Naive B cell (primary cell): ENCODE measurements at places on chromosomes 6 and 20.

- H3K27ac ChIP-seq = no peak overlapping the region
- DNase-seq = no peak
- peaks cover 40% of the 10 kb centered on the region for H3K36me3 ChIP-seq
Measured at GRCh38 chr6:84197708-84198107, 29.7 kb downstream of the CEP162 start.

- H3K36me3 ChIP-seq = peaks cover 16% of the 10 kb centered on the region
- no peaks in the 10 kb centered on the region for H3K27me3 ChIP-seq
- DNase-seq = no peak
- peak overlapping the region; percentile 73 for H3K4me3 ChIP-seq
Measured at GRCh38 chr20:48747840-48748414, 79.9 kb downstream of the PREX1 start.

- no peak overlapping the region for H3K4me3 ChIP-seq
- no peak overlapping the region for H3K27ac ChIP-seq
- DNase-seq = no peak
- H3K27me3 ChIP-seq = no peaks in the 10 kb centered on the region
- H3K4me1 ChIP-seq = no peaks in the 10 kb centered on the region
- no peaks in the 10 kb centered on the region for H3K36me3 ChIP-seq
Measured at GRCh38 chr6:68730291-68731054, 95.4 kb downstream of the ADGRB3 start.

- peaks cover 6% of the 10 kb centered on the region for H3K27me3 ChIP-seq
- no peak overlapping the region for H3K4me3 ChIP-seq
- peaks cover 44% of the 10 kb centered on the region for H3K4me1 ChIP-seq
- H3K36me3 ChIP-seq = no peaks in the 10 kb centered on the region
- no peak for DNase-seq
Measured at GRCh38 chr20:63546256-63546955, 1.1 kb downstream of the SRMS start.

GRCh38 chr6:98484696-98485095 lies 349.7 kb upstream of the POU3F2 start:
- no peaks in the 10 kb centered on the region for H3K4me1 ChIP-seq
- no peak for DNase-seq
- H3K36me3 ChIP-seq = no peaks in the 10 kb centered on the region
- H3K27ac ChIP-seq = no peak overlapping the region
- H3K4me3 ChIP-seq = no peak overlapping the region

DNA sequence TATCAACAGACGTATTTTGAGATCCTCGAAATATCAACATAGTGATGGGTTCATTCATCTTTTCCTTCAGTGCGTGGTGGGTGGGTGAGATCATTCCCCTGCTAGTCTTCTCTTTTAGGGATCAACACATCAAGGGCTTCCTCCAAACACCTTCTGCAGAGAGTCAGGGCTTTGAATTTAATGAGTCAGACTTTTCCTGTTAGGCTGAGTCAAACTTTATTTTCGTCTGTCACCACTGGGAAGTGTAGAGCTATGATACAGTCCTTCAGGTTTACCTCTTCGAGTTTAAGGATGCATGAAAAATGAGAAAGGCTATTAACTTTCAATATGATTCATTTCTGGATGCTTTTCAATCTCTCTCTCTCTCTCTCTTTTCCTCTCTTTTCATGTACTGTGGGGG lies 189.1 kb downstream of the BMP2 start:
- H3K27ac ChIP-seq = no peak overlapping the region
- H3K4me3 ChIP-seq = no peak overlapping the region
- no peaks in the 10 kb centered on the region for H3K36me3 ChIP-seq
- H3K4me1 ChIP-seq = no peaks in the 10 kb centered on the region
- H3K27me3 ChIP-seq = no peaks in the 10 kb centered on the region

DNA sequence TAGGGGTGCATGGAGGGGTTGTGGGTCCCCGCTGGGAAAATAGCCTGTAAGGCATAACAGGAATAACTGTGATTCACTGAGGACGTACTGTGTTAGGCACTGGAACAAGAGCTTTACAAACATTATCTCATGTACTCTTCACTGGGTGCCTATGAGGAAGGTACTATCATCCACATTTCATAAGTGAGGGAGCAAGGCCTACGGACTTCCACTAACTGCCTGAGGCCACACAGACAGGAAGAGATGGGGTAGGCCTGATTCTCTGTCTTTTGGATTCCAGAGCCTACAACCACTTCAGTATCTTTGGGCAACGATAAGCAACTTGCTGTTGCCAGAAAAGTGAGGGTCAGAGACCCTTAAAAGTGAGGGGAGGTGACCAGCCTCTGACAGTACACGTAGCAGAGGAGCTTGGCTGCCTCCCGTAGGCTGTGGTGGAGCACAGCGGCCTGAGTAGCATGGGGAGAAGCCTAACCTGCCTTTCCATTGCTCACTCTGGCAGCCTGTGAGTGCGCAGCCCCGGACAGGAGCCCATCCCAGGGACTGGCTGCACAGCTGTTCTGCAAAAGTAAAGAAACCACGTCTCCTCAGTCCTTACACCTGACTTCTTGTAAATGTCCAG lies 30.4 kb downstream of the PSMB1 start:
- DNase-seq = no peak
- H3K4me3 ChIP-seq = no peak overlapping the region
- H3K27me3 ChIP-seq = peaks cover 28% of the 10 kb centered on the region
- H3K27ac ChIP-seq = no peak overlapping the region

GRCh38 chr6:39137245-39137644 lies 22.3 kb upstream of the SAYSD1 start:
- H3K4me1 ChIP-seq = no peaks in the 10 kb centered on the region
- no peak overlapping the region for H3K27ac ChIP-seq
- no peak for DNase-seq
- H3K36me3 ChIP-seq = no peaks in the 10 kb centered on the region
- H3K27me3 ChIP-seq = peaks cover 30% of the 10 kb centered on the region

GRCh38 chr20:43746344-43747137 lies 19.7 kb upstream of the GTSF1L start:
- peaks cover 5% of the 10 kb centered on the region for H3K27me3 ChIP-seq
- DNase-seq = no peak
- H3K36me3 ChIP-seq = no peaks in the 10 kb centered on the region

DNA sequence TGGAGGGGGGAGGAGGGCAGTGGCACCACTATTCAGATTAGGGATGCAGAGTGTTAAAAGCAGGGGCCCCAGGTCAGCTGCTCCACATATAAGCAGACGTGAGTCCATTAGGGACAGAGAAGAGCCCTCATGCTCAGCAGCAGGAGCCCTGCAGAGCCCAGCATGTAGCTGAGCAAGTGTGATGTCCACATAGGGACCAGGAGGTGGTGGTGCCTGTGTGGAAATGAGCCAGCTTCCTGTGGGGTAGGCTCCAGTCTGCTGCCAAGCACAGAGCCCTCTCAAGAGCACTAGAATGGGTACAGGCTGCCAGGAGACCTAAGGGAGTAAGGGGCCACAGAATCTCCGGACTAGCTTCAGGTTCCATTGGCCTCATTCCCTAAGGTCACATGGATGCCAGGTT lies 57.9 kb upstream of the MLN start:
- H3K4me1 ChIP-seq = peaks cover 5% of the 10 kb centered on the region
- no peak overlapping the region for H3K27ac ChIP-seq
- no peak for DNase-seq
- no peak overlapping the region for H3K4me3 ChIP-seq
- peaks cover 36% of the 10 kb centered on the region for H3K27me3 ChIP-seq

- no peaks in the 10 kb centered on the region for H3K27me3 ChIP-seq
- H3K4me1 ChIP-seq = no peaks in the 10 kb centered on the region
- DNase-seq = no peak
Measured at GRCh38 chr6:161091972-161092701, 100.6 kb downstream of the MAP3K4 start.

- no peaks in the 10 kb centered on the region for H3K4me1 ChIP-seq
- H3K36me3 ChIP-seq = peaks cover 19% of the 10 kb centered on the region
- H3K4me3 ChIP-seq = no peak overlapping the region
- peak overlapping the region; percentile 67 for H3K27ac ChIP-seq
- DNase-seq = no peak
- H3K27me3 ChIP-seq = no peaks in the 10 kb centered on the region
Measured at GRCh38 chr6:144745439-144745838, 460.3 kb downstream of the UTRN start.

- H3K4me3 ChIP-seq = no peak overlapping the region
- no peaks in the 10 kb centered on the region for H3K4me1 ChIP-seq
- H3K27ac ChIP-seq = no peak overlapping the region
- no peaks in the 10 kb centered on the region for H3K36me3 ChIP-seq
- no peaks in the 10 kb centered on the region for H3K27me3 ChIP-seq
- no peak for DNase-seq
Measured at GRCh38 chr6:123329337-123329736, 307.4 kb downstream of the TRDN start.

GRCh38 chr6:169915769-169916550 lies 164.5 kb downstream of the ERMARD start:
- no peak overlapping the region for H3K4me3 ChIP-seq
- H3K36me3 ChIP-seq = no peaks in the 10 kb centered on the region
- no peaks in the 10 kb centered on the region for H3K27me3 ChIP-seq
- H3K4me1 ChIP-seq = peaks cover 7% of the 10 kb centered on the region
- no peak for DNase-seq

- peak overlapping the region; percentile 55 for H3K4me3 ChIP-seq
- peaks cover 7% of the 10 kb centered on the region for H3K4me1 ChIP-seq
- H3K36me3 ChIP-seq = peaks cover 11% of the 10 kb centered on the region
Measured at GRCh38 chr6:109794201-109794923, 103.3 kb downstream of the FIG4 start.

GRCh38 chr20:15179381-15179780 lies 842.0 kb upstream of the FLRT3 start:
- H3K4me3 ChIP-seq = no peak overlapping the region
- H3K4me1 ChIP-seq = peaks cover 2% of the 10 kb centered on the region
- no peak for DNase-seq
- no peak overlapping the region for H3K27ac ChIP-seq
- H3K36me3 ChIP-seq = no peaks in the 10 kb centered on the region

DNA sequence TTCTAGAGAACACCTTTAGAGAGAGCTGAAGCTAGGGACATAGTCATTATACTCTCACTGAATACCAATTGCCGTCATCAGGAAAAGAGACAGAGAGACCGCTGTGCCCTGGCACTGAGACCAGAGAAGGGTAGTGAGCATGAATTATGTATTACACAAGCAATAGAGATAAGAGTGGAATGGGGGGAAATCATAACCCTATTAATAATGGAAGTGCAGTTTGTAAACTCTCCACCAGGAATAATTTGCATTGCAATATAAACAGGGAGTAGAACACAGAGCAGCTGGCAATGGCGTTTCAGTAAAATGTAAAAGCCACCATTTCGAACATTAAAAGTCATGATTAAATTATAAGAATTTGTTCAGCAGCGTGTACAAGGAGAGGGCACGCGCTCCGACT lies 244.5 kb downstream of the MAFB start:
- no peak overlapping the region for H3K4me3 ChIP-seq
- H3K36me3 ChIP-seq = no peaks in the 10 kb centered on the region
- H3K4me1 ChIP-seq = no peaks in the 10 kb centered on the region
- no peak for DNase-seq
- H3K27me3 ChIP-seq = peaks cover 6% of the 10 kb centered on the region

GRCh38 chr6:47621838-47622449 lies 76.4 kb upstream of the ADGRF4 start:
- H3K4me3 ChIP-seq = no peak overlapping the region
- H3K27me3 ChIP-seq = no peaks in the 10 kb centered on the region
- DNase-seq = no peak
- H3K27ac ChIP-seq = no peak overlapping the region

- H3K4me1 ChIP-seq = no peaks in the 10 kb centered on the region
- no peaks in the 10 kb centered on the region for H3K27me3 ChIP-seq
- no peak for DNase-seq
- H3K4me3 ChIP-seq = no peak overlapping the region
- H3K27ac ChIP-seq = no peak overlapping the region
Measured at GRCh38 chr20:11882651-11883050, 35.0 kb upstream of the BTBD3 start.

GRCh38 chr6:118918329-118918725 lies 16.6 kb downstream of the MCM9 start:
- H3K27ac ChIP-seq = no peak overlapping the region
- no peaks in the 10 kb centered on the region for H3K27me3 ChIP-seq
- DNase-seq = no peak
- peaks cover 37% of the 10 kb centered on the region for H3K36me3 ChIP-seq
- H3K4me3 ChIP-seq = no peak overlapping the region

- no peaks in the 10 kb centered on the region for H3K4me1 ChIP-seq
- no peak for DNase-seq
- no peak overlapping the region for H3K27ac ChIP-seq
Measured at GRCh38 chr6:52102405-52102804, 15.0 kb upstream of the PKHD1 start.

DNA sequence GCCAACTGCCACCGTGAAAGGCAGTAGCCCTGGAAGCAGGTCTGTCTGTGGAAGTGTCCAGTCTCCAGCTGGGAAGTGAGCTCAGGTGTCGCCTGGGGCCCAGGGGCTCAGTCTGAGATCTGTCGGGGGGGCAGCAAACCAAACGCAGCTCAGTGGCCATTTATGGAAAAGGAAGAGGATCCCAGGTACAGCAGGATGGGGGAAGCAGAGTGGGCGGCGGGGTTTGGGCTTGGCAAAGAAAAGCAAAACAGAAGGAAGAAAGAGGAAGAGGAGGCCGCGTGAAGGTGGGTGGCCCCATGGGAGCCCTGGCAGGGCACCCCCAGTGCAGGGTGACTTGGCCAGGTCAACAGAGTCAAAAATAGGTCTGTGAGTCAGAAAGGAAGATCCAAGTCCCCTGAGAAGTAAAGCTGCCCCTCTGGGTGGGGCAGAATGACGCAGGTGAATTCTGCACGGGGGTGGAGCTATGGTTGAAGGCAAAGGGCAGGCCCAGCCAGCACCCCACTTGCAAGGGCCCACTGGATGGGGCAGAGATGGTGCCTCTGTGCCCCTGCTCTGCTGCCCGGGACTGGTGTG lies 5.3 kb downstream of the PXDC1 start:
- peak overlapping the region; percentile 40 for H3K4me3 ChIP-seq
- no peaks in the 10 kb centered on the region for H3K27me3 ChIP-seq
- DNase-seq = peak; percentile 75
- peak overlapping the region; percentile 97 for H3K27ac ChIP-seq
- no peaks in the 10 kb centered on the region for H3K36me3 ChIP-seq

DNA sequence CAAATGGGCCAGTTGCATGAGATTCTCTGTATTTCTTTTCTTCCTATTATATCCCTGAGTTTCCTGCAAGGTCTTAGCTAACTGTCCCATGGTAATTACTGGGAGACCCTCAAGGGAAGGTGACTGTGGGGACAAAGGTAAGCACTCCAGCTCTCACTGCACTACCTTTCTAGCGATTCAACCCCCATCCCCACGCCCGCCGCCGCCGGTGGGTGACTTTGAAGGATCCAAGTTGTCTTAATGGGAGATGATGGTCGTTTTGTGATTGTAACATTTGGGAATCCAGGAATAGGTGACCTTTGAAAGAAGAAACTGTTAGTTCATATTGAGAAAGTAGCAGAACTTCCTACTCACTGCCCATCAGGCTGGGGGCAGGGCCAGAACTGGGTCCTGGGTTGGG lies 265.5 kb downstream of the LRFN2 start:
- H3K36me3 ChIP-seq = no peaks in the 10 kb centered on the region
- H3K27me3 ChIP-seq = peaks cover 67% of the 10 kb centered on the region
- no peaks in the 10 kb centered on the region for H3K4me1 ChIP-seq
- no peak overlapping the region for H3K27ac ChIP-seq
- DNase-seq = no peak
- no peak overlapping the region for H3K4me3 ChIP-seq
